ENCODE measurements at places on chromosomes 5 and 9. TPM values are rescaled to one million over a fixed set of nuclear protein-coding genes. Genes with fewer than 3 reads are reported as not detected.

GRCh38 chr5:151327585-151327984, 19.8 kb downstream of the SLC36A2 start:
- no peak overlapping the region for H3K4me3 ChIP-seq
- H3K4me1 ChIP-seq, result no peaks in the 10 kb centered on the region
- peaks cover 17% of the 10 kb centered on the region for H3K27me3 ChIP-seq

- peaks cover 3% of the 10 kb centered on the region for H3K36me3 ChIP-seq
- DNase-seq, result peak; percentile 32
- peaks cover 14% of the 10 kb centered on the region for H3K27me3 ChIP-seq
Measured at GRCh38 chr9:126860757-126861466, 473 bp downstream of the ZBTB34 start.

GRCh38 chr5:37477426-37477825, 98.3 kb downstream of the WDR70 start:
- H3K27me3 ChIP-seq, result no peaks in the 10 kb centered on the region
- peak overlapping the region; percentile 19 for H3K27ac ChIP-seq
- no peak overlapping the region for H3K4me3 ChIP-seq
- DNase-seq, result no peak
- peaks cover 20% of the 10 kb centered on the region for H3K36me3 ChIP-seq

The INSL6 gene
- not detected for total RNA-seq

The CARTPT gene
- not detected for total RNA-seq

The FOXI1 gene
- not detected for total RNA-seq

Measured in activated T-cell treated with anti-CD3 and anti-CD28 coated beads, Interleukin-2, amount 50 U/mL, for 72 hours (primary cell).